Dermis microvascular lymphatic vessel endothelial cell (primary cell): ENCODE measurements at places on chromosomes 5 and 9.

- DNase-seq = no peak
These were observed 88.4 kb upstream of the GRAMD2B start for GRCh38 chr5:126334760-126335159.

DNA sequence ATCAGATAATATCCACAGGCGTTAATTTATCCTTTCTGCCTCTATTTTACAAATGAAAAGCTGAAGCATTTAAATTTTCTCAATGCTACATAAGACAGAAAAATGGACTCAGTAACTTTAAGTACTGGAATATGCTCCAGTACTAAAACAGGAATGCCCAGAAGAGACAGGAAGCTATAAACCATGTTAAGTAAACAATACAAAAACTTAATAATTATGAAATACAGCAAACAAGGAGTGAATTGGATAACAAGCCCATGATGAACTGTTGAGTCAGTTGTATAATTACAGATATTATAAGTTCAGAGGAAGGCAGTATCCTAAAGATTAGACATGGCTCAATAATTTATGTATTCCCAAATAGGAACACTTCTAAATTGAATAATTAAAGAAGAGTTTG is 148.5 kb downstream of the CHSY3 start:
- DNase-seq = peak; percentile 9

DNA sequence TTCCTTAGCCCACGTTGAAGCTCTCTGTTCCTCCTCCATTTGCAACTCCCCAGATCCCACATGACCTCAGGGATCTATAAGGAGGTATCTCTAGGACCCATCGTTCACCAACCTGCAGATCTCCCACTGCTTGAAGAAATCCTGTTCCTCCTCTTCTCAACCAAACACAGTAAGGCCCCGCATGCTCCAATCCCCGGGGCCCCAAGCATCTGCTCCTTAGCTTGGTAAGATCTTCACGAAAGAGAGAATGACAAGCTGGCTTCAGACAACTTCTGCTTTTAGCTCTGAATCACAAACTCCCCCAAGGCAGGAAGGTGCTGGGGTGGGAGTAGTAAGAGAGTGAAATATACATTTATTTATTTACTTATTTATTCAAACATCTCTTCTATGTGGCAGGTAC is 33.0 kb upstream of the ARHGAP26 start:
- no peak for DNase-seq

GRCh38 chr9:133490865-133491655 is 12.2 kb upstream of the SLC2A6 start:
- no peak for DNase-seq

DNA sequence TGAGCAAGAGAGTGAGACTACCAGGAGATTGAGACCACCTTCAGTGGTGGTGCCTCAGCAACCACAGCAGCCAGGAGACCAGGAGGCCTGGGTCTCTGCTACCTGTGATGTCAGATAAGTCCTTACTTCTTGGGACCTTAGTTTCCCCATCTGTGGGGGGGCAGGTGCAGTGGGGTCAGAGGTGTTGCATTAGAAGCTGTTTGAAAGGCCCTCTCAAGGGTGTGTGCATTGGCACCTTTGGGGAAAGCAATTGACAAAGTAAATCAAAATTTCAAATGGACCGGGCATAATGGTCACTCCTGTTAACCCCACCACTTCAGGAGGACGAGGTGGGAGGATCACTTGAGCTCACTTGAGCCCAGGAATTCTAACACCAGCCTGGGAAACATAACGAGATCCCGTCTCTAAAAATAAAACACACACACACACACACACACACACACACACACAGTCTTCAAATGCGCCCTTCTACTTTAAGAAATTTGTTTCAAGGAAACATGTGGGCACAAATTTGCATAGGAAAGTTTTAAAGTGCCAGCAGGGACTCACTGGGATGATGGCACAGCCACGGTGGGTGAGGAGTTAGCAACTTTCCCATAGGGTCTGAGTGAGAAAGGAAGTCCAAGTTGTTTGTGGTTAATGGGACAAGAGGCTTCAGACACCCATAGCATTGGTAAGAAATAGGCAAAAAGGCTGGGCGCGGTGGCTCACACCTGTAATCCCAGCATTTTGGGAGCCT is 1.3 kb upstream of the AK1 start:
- no peak for DNase-seq

DNA sequence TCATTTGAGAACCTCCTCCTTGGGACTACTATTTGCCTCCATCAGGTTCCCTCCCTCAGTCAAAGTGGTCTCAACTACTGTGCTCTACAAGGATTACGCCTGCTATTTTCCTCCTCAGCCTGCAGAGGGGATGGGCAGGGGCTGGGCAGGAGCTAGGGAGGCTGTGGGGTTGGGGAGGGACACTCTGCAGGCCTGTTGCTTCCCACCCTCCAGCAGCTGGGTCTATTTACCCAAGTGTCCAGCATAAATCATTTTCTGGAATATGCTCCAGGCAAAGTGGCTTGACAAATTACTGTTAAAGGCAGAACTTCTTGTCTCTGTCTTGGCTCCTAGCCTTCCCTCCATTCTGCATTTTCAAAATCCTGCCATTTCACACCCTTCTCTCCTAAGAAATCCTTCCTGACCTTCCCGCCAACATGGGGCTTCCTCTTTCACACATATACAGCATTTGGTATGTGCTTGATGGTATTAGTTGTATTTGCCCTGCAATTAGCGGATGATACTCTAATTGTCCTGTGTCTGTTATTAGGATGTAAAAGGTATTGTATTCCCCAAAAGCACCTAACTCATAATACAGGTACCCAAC is 106.7 kb downstream of the EFNA5 start:
- DNase-seq = no peak

DNA sequence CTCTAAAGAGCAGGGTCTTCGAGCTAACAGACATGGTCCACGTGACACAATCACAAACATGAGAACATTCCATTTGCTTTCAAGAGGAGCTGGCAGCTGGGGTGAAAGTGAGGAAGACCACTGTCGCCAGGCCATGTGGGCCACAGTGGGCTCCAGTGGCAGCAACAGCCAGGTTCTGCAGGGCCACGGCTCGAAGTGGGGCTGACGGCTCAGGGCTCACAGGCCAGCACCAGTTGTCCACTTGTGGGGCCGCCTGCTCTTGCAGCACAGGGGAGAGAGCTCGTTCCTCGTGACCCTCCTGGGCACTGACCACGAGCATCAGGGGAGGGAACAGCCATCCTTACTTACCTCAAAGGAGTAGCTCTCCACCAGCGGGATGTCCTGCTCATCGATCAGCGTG is 2.0 kb downstream of the ZMYND19 start:
- no peak for DNase-seq

DNA sequence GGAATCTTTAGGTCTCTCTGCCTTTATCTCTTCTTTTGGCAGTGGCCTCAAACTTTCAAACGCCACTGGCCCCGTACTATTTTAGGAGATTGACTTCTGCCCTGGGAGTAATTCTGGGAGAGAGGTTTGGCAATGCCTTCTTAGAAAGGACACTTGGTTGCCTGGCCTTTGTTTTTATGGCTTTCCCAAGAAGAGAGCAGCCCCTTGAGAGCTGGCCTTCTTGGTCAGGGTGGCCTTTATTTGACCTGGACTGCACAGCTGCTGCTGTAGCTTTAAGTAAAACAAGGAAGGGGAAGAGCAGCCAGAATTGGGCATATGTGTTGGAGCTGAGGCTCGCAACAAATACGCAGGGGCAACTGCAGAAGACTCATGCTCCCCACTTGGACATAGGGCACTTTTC is 60.8 kb downstream of the PTPN3 start:
- DNase-seq = no peak

DNA sequence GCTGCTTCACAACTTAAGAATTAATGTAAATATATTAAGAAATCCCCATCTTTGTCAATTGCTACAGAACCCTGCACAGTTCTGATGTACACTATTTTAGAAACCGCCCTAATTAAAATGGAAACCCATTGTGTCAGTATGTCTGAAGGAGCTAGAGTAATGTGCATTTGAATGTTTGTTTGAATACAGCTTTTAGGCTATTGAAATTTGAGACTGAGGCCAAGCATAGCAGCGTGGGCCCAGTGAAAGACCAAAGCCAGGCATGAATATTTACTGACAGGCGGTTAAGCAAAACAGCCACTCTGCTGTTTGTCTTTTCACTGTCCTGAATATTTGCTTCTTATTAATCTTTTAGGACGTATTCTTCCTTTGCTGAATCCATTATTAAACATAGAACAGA is 252.3 kb downstream of the IZUMO3 start:
- DNase-seq = no peak

- no peak for DNase-seq
These were observed 23.8 kb upstream of the DAB2 start for GRCh38 chr5:39448506-39449128.

- DNase-seq = no peak
These were observed 26.2 kb downstream of the RAD23B start for GRCh38 chr9:107309271-107309670.

DNA sequence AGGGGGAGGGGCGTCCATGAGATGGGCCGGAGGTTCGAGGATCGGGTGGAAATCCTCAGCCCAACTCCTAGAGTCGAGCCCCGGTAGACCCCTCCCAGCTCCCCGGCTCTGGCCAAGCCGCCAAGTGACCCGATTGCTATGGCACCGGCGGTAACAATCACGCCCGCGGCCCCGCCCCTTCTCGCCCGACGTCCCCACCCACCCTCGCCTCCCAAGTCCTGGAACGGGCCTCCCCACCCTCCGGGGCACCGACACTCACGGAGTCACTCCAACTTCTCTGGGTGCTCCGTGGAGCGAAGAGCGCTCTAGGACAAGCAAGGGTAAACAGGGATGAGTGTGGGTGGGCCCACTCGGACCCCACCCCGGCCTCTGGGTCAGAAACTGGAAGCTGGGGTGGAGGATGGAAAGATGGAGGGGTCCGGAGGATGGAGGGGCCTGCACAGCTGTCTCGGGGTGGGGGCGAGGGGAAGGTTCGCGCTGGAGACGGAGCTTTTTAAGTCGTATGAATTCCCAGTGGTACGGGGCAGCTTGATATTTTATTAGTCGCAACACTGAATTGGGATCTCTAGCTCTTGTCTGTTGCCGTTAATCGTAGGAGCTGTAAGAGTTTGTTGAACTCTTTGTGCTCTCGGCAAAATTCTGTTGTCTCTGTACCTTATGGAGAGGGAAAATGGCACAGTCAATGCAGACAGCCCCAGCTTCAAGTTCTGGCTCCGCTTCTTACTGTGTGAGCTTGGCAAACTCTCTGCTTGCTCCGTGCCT is at the start of gene SPACA9:
Gene SPACA9, plus strand, starts transcription at position 204 of the 762 bp plus-strand sequence. CDS start 5,050 bp downstream, outside the sequence.
- peak; percentile 52 for DNase-seq

DNA sequence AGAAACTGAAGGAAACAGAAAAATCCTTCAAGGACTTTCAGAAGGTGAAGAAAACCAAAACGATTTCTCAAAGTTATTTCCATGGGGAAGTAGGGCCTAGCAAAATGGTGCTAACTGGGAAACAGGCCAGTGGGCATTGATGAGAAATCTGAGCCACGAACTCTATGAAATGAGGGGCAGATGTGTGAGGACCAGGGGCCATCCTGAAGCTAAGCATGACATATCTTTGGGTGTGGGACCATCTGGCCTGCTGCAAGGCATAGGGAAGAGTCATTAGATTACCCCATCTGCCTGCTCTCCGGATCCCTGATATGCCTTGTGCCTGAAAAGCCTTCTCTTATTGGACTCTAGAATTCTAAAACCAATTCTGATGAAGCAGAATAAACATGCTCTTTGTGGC is 143.8 kb downstream of the PALM2AKAP2 start:
- DNase-seq = no peak

GRCh38 chr9:37938121-37938891 is 34.4 kb upstream of the SLC25A51 start:
- DNase-seq = peak; percentile 90

GRCh38 chr5:128328446-128328845 is 209.6 kb downstream of the FBN2 start:
- DNase-seq = no peak
